ENCODE measurements at places on chromosomes 16 and 17.

DNA sequence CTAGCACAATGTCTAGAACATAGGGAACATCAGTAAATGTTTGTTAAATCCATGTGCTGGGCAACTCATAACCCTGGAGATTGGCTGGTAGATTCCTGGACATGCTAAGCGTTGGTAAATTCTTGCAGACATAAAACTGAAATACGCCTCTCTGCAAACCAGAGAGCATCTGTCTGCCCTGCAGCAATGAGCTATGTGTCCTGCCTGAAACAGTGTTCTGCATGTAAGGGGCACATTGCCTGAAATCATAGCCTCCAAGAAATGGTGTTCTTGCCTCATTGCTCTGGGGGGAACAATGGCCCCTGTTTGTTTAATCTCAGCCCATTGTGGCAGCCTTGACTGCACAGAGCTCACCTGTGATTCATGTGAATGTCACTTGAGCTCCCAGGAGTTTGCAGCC, 113.5 kb upstream of the CCL2 start:
- no peak for DNase-seq

GRCh38 chr16:8660841-8661301, 13.5 kb upstream of the ABAT start:
- no peak for DNase-seq

DNA sequence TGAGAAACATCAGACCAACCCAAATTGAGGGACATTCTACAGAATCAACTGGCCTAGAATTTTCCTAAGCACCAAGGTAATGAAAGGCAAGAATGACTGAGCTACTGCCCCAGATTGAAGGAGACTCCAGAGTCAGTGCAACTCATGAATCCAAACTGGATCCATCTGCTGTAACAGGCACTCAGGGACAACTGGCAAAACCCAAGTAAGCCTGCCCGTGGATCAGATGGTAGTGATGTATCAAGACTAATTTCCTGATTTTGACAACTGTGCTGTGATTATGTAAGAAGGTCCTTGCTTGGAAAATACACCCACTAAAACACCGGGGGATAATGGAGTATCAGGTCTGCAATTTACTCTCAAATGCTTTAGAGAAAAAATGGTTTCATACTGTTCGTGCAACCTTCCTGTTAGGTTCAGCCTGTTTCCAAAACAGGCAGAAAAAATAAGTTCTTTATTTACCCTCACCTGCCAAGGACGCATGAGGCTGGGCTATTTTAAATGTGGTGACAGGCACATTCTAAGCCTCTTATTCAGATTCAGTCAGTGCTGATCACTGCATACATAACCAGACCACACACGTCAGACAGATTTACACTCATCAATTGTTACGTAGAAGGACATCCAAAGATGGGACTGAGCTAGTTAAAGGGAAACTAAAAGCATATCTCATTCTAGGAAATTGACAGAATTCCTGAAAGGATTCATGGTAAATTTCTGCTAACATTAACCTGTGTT, 7.0 kb downstream of the MBTPS1 start:
- no peak for DNase-seq

GRCh38 chr17:66123163-66123562, 68.8 kb downstream of the CEP112 start:
- no peak for DNase-seq

DNA sequence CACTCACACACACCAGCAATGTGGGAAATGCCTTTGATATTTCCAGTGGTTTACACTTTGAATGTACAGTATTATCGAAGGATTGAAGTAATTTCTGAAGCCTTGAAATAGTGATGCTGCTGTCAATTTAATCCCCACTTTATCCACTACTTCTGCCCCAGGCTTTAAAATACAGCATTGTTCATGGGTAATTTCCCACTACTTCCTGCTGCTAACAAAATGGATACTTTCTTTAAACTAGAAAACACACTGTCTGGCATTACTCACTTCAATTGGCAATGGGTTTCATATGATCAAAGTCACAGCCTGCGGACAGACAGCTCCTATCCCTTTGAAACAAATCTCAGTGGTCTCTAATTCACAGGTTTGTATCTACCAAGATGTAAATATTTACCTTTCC, 292.2 kb downstream of the CDH11 start:
- no peak for DNase-seq

GRCh38 chr17:73230088-73230487, 31.6 kb downstream of the CPSF4L start:
- DNase-seq: no peak

Measured in omental fat pad (tissue), 4 donors.